Nucleus accumbens (tissue), 56 donors: ENCODE measurements at places on chromosomes 7 and 10.

GRCh38 chr10:127964621-127965020, 57.7 kb downstream of the PTPRE start:
- DNase-seq = no peak

- DNase-seq = no peak
Observed at GRCh38 chr7:151209588-151209987, 700 bp downstream of the H2BK1 start.

DNA sequence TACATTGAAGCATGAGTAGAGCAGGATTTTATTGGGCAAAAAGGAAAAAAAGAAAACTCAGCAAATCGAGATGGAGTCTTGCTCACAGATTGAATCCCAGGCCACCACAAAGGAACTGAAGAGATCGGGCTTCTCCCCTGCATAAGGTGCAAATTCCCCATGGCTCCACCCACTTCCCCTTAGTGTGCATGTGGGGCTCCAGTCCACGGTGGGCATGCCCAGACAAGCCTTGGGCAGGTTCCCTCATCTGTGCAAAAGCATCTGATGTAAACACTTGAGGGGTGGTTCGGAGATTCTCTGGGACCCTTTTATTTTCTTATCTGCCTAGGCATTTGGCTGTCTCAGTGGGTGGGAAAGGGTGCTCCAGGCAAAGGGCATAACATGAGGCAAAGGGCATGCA, 150.7 kb downstream of the CFTR start:
- DNase-seq = no peak

DNA sequence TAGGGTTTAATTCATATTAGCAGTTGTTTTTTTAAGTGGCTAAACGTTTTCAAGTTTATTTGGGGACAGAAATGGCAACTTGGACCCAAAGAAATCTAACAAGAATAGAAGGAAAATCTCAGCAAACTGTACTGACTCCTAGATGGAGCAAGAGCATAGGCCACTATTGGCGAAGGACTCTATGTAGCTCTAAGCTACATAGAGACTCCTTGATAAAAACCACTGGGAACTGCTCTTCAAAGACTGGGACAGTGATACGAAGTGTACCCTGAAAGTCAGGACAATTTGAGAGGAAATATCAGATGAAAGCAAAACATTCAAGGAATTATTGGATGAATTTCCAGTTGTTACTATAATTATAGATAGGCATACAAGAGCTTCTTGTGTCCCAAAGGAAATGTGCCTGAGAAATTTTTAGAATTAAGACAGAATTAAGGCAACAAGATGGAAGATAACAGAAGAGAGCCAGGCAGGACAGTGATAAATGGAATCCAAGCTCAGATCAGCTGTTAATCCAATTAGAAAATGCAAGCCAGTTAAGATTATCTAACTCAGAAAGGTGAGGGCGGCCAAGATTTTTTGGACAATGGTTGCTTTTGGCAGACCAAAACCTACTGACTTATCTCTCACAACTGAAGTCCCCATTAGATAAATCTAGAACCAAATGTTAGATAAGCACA, 103.7 kb upstream of the IFRD1 start:
- DNase-seq = no peak

- DNase-seq = no peak
Observed at GRCh38 chr10:47088656-47089354, 177.6 kb downstream of the PTPN20 start.

- DNase-seq = no peak
Observed at GRCh38 chr10:86596266-86596665, 58.1 kb upstream of the OPN4 start.

GRCh38 chr7:92737706-92738105, 98.7 kb downstream of the CDK6 start:
- no peak for DNase-seq

GRCh38 chr10:188546-188945, 53.3 kb downstream of the ZMYND11 start:
- DNase-seq = no peak

DNA sequence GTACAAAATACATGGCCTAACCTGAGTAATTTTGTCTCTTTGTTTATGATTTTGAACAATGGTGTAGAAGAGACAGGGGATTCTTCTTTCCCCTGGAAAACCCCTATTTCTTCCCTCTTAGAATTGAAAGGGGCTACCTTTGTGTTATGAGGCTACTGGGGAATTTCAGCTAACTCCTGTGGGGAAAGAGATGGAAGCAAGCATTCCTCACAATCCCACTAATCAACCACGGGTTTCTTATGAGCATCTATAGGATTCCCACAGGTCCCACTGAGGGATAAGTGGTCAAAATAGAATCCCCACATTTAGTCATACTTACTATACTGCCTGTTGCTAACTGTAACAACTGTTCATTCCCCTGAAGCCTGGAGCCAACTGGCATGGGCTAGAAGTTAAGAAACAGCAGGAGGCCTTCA, 32.2 kb upstream of the ITGB8 start:
- DNase-seq = no peak

DNA sequence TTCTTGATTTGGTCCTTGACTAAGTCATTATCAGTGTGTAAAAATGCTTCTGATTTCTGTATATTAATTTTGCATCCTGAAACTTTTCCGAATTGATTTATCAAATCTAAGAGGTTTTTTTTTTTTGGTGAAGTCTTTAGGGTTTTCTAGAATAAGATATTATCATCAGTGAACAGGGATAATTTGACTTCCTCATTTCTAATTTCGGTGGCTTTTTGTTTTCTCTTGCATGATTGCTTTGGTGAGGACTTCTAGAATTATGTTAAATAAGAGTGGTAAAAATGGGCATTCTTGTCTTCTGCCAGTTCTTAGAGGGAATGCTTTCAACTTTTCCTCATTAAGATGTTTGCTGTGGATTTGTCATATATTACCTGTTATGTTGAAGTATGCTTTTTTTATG, 170.5 kb downstream of the CCDC7 start:
- DNase-seq = no peak

- DNase-seq = no peak
Observed at GRCh38 chr10:126586128-126586527, 84.4 kb downstream of the C10orf90 start.

DNA sequence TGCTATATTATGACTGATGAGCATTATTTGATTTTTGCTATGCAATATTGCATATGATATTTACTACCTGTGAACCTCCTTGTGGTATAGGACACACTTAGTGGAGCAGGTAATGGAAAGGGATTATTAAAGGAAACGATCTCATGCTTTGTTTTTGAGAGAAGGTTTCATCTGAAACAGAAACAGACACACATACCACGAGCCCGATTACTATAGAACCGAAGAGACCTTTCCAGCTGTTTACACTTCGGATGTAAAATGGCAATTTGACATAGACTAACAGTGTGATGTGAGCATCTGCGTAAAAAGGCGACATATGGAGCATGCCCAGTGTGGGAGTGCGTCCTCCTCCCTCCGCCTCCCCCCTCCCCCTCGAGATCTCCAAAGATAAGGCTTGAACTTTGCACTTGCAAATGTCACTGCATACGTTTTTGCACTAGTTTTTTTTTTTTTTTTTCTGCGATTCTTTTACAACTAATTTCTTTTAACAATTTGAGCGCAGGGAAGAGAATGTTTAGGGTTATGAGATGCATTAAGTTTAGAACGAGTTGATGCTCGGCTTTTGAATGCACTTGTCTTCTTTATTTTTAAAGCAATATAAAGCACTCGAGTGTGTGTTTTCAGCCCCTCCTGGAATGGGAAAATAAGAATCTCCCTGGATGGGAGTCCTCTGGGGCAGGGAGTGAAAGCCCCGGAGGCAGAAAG, 251.0 kb downstream of the NSUN6 start:
- DNase-seq = no peak

DNA sequence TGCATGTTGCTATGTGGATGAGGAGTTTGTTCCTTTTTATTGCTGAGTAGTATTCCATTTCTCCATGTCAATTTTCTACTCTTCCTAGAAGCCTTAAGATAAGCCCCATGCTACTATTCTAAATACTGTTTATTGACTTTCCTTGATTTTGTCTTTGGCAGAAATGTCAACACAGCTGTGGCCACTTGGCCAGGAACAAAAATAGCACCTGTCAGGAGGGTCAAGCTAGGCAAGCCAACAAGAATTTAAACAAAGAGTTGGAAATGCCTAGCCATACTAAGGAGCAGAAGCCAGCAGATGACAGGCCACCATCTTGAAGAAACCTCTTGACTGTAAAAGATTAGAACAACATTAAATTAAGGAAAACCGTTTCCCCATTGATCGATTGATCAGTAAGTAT, 34.7 kb downstream of the JAZF1 start:
- DNase-seq = no peak

DNA sequence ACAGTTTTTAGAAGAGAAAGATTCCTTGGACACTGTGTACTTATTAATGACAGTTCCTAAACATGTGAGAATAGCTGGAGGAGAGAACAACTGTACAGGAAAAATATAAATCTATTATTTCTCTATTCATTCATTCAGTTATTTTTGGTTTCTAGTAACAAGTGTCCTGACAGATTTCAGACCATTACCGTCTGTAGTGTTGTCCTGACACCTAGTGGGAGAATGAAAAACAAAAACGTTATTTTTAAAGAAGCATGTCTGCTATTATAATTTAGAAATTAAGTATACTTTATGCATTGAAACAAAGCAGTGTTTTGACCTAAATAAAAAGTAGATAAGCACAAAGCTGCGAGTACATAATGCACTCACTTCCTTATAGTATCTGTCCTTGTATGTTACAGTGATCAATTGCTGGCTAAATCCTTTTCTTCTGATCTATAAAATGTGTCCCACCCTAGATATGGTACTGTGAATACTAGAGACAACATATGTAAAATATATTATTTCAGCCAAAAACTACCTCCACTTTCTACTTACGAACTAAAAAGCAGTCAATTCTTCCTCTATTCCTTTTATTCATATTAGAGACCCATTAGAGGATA, 575.6 kb downstream of the ARL4A start:
- DNase-seq = no peak

DNA sequence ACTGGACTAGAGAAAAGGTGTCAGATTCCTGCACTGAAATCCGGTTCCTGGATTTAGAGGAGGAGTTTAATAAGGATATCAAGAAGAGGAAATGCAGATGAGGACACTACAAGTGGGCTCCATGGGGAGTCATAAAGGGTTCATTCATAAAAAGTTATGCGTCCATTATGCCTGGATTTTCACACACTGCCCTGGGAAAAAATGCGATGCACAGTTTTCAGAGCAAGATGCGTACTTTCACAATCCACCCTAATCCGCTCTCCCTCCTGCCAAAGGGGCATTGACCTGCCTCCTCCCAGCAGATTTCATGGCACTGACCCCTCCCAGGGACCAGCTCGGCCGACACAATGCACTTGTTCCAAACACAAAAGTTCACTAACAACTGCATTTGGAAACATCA, 42.2 kb upstream of the OPALIN start:
- peak; percentile 17 for DNase-seq

GRCh38 chr10:124993736-124994451, 52.0 kb downstream of the ZRANB1 start:
- DNase-seq = no peak

DNA sequence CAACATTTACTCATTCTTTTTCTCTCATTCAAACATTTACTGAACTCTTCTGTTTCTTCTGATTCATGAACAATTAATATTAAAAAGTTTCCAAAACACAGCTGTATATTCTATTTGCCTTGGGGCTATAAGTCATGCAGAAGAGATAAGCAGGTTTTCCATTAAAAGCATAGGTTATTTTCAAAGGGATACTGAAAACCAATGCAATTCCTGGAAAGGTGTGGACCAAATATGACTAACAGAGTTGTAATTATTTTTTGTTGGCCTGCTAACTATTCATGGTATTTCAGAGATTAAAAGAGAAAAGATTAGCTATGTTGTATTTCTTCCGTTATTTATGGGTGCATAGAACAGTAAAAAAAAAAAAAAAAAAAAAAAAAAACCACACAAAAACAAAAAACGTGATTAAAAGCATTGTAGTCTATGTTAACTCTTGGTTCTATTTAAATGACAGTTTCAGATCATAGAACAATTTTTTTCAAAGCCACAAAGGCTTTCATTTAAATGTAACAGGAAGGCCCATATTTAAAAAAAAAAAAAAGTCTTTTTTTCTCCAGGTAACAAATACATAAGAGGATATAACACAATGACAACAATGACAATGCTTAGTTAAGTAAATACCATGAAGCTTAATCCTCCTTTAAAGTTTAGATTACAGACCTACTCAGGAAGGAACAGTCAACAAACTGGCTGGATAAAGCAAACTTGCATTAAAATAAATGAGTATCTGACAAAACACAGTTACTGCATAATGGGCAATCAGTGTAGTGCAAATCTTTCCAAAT, 1042.9 kb downstream of the GATA3 start:
- DNase-seq = no peak

GRCh38 chr10:73892310-73893030, 18.1 kb upstream of the CAMK2G start:
- no peak for DNase-seq

- no peak for DNase-seq
Observed at GRCh38 chr7:133857376-133858119, 269.6 kb upstream of the LRGUK start.

DNA sequence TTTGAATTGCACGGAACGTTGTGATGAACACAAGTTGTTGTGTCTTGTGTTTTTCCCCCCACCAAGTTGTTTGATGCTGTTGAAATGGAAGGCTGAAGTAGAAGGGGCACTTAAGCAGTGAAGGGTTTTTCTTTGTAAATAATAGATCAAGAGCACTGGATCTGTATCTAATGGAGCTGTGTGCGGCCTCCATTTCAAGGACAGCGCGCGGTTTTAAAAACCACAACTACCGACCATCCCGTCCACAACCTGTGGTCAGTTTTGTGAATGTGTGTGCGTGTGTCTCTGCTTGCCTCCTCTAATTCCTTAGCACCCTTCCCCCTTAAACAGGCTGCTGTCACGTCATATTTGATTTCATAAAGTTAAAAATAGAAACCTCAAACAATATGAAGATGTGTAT, 165.5 kb downstream of the TCF7L2 start:
- DNase-seq = no peak

DNA sequence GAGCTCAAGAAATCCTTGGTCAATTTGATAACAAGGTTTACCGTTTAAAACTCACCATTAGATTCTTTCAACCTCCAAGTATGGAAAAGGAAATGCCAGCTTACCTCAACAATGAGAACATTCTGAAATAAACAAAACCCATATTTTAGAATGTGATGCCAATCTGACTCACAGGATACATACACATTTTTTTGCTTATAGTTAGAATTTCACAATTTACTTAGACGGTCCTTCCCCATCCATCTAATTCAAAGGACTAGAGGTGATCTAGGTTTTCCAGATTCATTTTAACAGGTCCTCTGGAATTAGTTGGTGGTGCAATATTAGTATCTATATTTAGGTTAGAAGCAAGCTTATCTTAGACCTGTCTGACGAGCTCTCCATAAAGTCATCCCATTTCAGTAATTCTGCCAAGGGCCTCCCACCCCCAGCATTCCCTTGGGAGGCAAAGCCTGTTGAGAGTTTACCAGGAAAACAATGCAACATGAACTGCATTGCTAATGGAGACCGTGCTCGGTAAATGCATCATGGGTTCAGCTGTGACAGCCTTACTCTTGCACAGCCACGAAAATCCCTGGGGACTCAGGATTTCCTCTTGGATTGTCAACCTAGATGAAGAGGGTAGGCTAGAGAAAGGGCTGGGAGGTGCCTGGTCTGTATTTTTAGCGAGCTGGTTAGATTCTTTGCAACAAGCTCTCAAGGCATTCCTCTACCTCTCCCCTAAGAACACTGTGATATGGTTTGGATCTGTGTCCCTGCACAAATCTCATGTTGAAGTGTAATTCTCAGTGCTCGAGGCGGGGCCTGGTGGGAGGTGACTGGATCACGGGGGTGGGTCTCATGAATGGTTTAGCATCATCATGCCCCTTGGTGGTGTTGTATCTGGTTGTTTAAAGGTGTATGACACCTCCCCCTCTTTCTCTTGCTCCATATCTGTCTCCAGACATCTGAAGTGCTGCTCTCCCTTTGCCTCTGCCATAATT, 93.8 kb downstream of the PRTFDC1 start:
- no peak for DNase-seq

- DNase-seq = no peak
Observed at GRCh38 chr10:4650582-4650981, 175.4 kb upstream of the AKR1E2 start.
